ENCODE measurements at places on chromosomes 1 and 21.
A peak's percentile ranks its signal among the peaks of the same experiment; 100 is the strongest.

GRCh38 chr1:160226623-160227022 is 21.4 kb downstream of the PEA15 start:
- no peak overlapping the region for H3K27ac ChIP-seq
- H3K27me3 ChIP-seq: no peaks in the 10 kb centered on the region
- H3K36me3 ChIP-seq: peaks cover 33% of the 10 kb centered on the region

GRCh38 chr1:22328331-22329147 is 123.1 kb upstream of the ZBTB40 start:
- no peaks in the 10 kb centered on the region for H3K4me1 ChIP-seq
- no peak overlapping the region for H3K27ac ChIP-seq
- H3K27me3 ChIP-seq: peaks cover 18% of the 10 kb centered on the region
- no peak for DNase-seq
- no peaks in the 10 kb centered on the region for H3K36me3 ChIP-seq

- H3K4me3 ChIP-seq: no peak overlapping the region
- no peaks in the 10 kb centered on the region for H3K27me3 ChIP-seq
- no peaks in the 10 kb centered on the region for H3K36me3 ChIP-seq
- peaks cover 16% of the 10 kb centered on the region for H3K4me1 ChIP-seq
- no peak overlapping the region for H3K27ac ChIP-seq
- DNase-seq: no peak
Measured at GRCh38 chr1:18931730-18932129, 24.7 kb downstream of the IFFO2 start.

DNA sequence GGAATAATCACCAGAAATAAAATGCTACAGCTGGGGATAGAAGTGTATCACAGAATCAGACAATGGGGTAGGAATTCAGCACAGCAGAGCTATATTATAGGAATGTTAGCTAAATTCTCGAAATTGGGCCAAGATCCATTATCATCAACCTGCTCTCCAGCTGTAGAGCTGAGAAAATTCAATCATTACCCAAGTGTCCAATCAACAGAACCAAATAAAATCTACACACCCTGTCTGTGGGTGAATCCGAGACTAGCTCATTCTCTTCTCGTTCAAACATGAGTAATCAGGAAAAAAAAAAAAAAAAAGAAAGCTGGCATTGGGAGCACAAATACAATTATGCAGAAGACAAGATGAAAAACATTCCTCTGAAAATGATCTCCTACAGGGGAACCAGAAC is 119.2 kb downstream of the CDC7 start:
- no peak overlapping the region for H3K27ac ChIP-seq
- H3K4me1 ChIP-seq: peaks cover 4% of the 10 kb centered on the region
- no peak overlapping the region for H3K4me3 ChIP-seq
- no peak for DNase-seq
- no peaks in the 10 kb centered on the region for H3K36me3 ChIP-seq
- no peaks in the 10 kb centered on the region for H3K27me3 ChIP-seq

DNA sequence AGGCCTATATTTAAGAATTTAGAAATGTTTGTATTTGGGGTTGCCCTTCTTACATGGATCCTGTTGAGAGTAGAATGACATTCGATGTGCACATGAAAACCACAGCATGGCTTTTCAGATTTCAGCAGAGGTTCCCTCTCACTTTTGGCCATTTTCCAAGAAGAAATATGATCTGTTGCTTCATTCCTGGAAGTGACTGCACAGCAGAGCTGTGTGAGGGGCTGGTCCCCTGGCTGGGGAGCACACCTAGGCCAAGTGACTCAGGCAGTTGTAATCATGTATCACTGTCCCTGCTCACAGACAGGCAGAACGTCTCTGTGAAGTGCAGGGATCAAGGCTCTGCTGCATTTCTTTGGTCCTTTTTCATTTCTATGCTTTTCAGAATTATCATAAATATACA is 32.3 kb downstream of the AGT start:
- H3K4me1 ChIP-seq: no peaks in the 10 kb centered on the region
- H3K27ac ChIP-seq: no peak overlapping the region
- DNase-seq: no peak
- no peaks in the 10 kb centered on the region for H3K27me3 ChIP-seq
- peaks cover 100% of the 10 kb centered on the region for H3K36me3 ChIP-seq

DNA sequence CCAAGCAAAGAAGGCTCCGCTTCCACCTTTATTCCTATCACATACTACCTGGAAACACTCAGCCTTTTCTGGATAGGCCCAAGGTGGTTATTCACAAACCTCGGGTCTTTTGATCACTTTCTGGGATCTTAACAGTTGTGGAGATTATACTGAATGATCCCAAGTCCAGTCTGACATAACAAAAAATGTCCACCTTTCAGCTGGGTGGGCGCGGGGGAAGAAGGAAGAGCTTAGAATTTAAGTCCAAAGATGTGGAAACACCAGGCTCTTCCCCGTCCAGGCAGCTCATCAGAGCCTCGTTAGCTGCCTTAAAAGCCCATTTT is 338 bp upstream of the C1orf53 start:
- H3K36me3 ChIP-seq: no peaks in the 10 kb centered on the region
- H3K4me3 ChIP-seq: peak overlapping the region; percentile 87
- peak overlapping the region; percentile 94 for H3K27ac ChIP-seq

GRCh38 chr1:197621761-197622160 is 153.5 kb downstream of the DENND1B start:
- no peak overlapping the region for H3K4me3 ChIP-seq
- no peak overlapping the region for H3K27ac ChIP-seq
- H3K27me3 ChIP-seq: no peaks in the 10 kb centered on the region
- DNase-seq: no peak
- no peaks in the 10 kb centered on the region for H3K36me3 ChIP-seq
- no peaks in the 10 kb centered on the region for H3K4me1 ChIP-seq

DNA sequence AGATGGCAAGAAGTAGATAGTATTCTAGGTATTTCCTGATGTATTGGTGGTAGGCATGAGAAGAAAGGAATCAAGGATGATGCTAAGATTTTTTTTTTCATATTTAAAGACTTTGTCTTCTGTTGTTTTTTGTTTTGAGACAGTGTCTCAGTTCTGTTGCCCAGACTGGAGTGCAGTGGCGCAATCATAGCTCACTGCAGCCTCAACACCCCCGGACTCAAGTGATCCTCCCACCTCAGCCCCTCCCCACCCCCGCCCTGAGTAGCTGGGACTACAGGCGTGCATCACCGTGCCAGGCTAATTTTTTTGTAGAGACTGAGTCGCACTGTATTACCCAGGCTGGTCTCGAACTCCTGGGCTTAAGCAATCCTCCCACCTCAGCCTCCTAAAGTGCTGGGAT is 2.8 kb upstream of the CAPZB start:
- no peak for DNase-seq
- H3K36me3 ChIP-seq: no peaks in the 10 kb centered on the region
- no peak overlapping the region for H3K27ac ChIP-seq
- H3K27me3 ChIP-seq: no peaks in the 10 kb centered on the region
- H3K4me1 ChIP-seq: peaks cover 14% of the 10 kb centered on the region

DNA sequence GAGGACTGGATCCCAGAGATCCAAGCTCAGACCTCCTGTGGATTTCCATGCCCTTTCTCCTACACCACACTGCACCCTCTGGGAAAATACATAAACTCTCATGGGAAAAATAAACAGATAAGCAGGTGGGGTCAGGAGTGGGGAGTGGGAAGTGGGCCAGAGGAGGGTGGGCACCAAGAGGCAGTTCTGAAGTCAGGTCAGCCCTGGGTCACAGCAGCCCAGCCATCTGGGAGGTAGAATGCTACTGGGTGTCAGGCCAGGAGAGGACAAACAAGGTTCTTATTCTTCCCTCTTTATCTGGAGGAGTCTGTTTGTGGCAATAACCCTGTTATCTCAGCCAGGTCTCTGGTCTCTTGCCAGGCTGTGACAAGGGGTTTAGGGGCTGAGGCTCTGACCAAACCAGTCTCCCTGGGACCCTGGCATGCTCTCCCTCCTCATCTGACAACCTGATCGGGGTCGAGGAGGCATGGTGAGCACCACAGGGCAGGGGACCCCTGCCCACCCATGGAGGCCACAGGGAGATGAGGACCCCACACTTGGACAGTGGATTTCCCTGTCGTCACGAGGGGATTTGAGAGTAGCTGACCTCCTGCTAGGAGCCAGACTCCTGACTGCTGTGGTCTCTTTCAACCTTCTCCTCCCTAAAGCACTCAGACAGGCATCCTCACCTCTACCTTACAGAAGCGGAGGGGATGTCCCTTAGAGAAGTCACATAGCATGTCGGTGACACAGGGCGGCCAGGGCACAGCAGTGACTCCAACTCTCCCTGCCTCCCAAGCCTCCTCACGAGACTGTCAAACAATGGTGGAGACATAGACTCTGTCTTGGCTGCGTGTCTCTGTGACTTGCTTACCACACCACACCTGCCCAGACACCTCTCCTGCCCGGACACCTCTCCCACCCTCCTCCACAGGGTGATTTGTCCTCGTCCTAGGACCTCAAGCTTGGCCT is 51.3 kb upstream of the IFFO2 start:
- peaks cover 23% of the 10 kb centered on the region for H3K4me1 ChIP-seq
- no peaks in the 10 kb centered on the region for H3K36me3 ChIP-seq
- no peak overlapping the region for H3K27ac ChIP-seq
- DNase-seq: no peak
- peak overlapping the region; percentile 19 for H3K4me3 ChIP-seq
- no peaks in the 10 kb centered on the region for H3K27me3 ChIP-seq
